ENCODE measurements at places on chromosomes 2 and 18. TPM values are rescaled to one million over a fixed set of nuclear protein-coding genes. Genes with fewer than 3 reads are reported as not detected.

DNA sequence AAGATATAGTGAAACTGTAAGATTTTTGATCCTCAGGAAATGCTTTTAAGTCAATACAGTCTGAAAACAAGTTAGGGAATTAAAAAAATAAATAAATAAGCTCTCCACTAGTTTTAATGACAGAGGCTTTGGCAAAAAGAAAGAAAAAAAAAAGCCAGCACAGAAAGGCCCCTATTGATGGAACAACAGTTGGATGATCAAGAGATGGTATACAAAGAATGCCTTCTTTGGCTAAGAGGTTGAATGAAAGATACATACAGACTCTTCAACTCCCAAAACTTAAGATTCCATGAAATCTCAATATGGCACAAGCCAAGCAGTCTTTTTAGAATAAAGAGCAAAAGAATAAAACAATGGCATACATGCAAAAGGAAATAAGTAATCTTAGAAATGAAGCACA, 64.0 kb upstream of the GALNT5 start:
- no peaks in the 10 kb centered on the region for H3K27me3 ChIP-seq
- DNase-seq: no peak
- H3K27ac ChIP-seq: no peak overlapping the region
- H3K4me1 ChIP-seq: no peaks in the 10 kb centered on the region
- H3K4me3 ChIP-seq: no peak overlapping the region
- H3K36me3 ChIP-seq: no peaks in the 10 kb centered on the region

DNA sequence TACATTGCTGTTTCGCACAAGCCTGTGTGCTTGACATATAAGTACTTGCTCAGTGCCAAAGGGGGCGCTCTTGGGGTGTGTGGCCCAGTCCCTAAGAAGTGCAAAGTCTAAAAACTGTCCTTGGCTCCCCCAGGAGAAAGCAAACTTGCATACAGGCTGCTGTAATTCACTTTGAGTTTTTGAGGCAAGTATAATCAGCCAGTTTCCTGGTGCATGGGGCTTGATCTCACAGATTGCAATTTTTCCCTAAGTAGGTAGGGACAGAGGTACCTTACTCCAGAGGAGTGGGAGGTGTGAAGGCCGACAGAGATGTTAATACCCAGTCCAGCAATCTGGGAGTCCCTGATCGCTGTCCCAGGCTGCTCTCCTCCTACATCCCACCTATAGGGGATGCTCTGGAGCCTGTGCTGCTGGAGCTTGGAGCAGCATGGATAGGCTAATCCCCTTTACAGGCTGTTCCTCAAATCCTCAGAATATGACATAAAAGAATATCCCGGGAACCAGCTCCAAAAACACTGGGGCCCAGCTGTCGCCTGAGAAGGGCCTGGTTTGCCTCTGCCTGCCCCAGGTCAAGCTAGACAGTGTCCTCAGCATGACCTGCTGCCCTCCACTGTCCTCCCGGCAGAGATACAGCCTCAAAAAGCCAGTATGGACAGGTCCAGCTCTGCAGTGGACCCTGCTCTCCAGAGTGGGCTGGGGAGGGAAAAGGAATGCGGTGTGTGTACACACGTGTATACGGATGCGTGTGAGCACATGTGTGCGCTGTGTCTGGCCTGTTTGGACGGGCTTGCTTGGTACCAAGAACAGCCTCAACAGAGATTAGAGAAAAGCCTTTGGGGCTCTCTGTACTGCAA, 136.5 kb upstream of the HAAO start:
- no peak overlapping the region for H3K4me3 ChIP-seq
- H3K4me1 ChIP-seq: peaks cover 93% of the 10 kb centered on the region
- peak; percentile 78 for DNase-seq
- peak overlapping the region; percentile 82 for H3K27ac ChIP-seq

DNA sequence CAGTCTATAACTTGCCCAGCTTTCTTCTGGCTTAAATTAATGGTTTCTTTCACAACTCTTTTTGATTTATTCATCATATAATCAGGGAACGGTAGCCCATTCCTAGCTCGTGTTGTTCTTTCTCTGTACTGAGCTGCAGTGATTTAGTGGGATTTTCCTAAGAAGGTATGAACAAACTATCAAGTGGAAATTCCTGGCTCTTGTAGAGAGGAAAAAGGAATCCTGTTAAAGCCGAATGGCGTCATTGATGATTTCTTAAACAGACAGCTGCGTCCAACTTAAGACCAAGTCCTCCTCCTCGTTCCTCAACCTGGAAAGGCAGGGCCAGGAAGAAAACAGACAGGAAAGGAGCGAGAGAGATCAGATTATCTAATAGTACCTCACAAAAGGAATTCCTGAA, 69.2 kb upstream of the CABLES1 start:
- H3K27me3 ChIP-seq: no peaks in the 10 kb centered on the region
- H3K36me3 ChIP-seq: no peaks in the 10 kb centered on the region
- no peak overlapping the region for H3K27ac ChIP-seq
- DNase-seq: no peak
- H3K4me1 ChIP-seq: no peaks in the 10 kb centered on the region

DNA sequence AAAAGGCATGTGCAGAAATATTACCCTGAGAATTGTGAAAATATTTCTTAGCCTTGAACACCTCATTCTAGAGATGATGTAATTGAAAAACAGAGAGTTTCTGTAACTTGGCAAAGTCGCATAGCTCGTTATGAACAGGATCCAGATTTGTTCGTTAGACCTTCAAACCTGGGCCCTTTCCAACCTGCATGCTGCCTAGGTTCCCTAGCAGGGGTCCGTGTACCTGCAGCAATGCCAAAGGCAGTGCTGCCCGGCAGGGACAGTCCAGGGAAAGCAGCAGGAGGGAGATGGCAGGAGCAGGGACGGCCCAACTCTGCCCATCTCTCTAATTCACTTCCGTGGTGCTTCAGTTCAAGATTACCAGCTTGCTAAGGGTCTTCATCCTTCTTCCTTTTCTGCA, 12.0 kb downstream of the PIEZO2 start:
- H3K27ac ChIP-seq: no peak overlapping the region
- peaks cover 6% of the 10 kb centered on the region for H3K4me1 ChIP-seq
- H3K4me3 ChIP-seq: no peak overlapping the region
- H3K27me3 ChIP-seq: no peaks in the 10 kb centered on the region
- no peaks in the 10 kb centered on the region for H3K36me3 ChIP-seq

DNA sequence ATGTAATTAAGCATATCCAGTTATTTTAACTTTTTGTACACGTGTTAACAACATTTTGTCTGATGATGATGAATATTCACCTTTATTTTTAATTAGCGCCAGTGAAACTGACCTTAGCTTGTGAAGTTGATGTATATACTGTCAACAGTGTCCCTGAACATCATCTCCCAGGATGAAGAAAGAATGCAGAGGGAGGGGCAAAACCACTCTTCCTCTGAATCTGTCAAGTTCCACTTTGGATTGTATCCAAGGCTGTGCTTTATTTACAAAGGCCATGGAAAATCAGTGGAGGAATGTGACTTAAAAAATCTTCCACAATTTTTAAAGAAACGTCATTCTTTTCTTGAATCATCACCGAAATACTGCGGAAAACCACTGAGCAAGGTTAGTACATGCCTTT, 4.5 kb upstream of the RMDN2 start:
- peaks cover 38% of the 10 kb centered on the region for H3K4me1 ChIP-seq
- no peaks in the 10 kb centered on the region for H3K36me3 ChIP-seq
- no peaks in the 10 kb centered on the region for H3K27me3 ChIP-seq
- no peak overlapping the region for H3K4me3 ChIP-seq

DNA sequence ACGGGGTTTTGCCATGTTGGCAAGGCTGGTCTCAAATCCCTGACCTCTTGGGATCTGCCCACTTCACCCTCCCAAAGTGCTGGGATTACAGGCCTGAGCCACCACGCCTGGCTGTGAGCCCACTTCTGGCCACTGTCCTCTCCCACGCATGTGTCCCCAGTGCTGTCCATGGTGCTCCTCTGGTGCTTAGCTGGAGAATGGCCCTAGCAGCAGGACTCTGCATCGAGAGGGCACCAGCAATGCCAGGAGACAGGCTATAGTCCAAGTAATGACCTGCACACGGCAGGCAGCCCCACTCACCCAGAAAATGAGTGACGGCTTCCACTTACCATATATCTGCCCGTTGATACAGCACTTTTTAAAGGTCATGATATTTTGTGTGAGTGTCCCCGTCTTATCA, 66.3 kb upstream of the NARS1 start:
- H3K36me3 ChIP-seq: no peaks in the 10 kb centered on the region
- no peak for DNase-seq
- H3K4me1 ChIP-seq: no peaks in the 10 kb centered on the region
- no peaks in the 10 kb centered on the region for H3K27me3 ChIP-seq
- no peak overlapping the region for H3K4me3 ChIP-seq

- no peak overlapping the region for H3K27ac ChIP-seq
- no peaks in the 10 kb centered on the region for H3K36me3 ChIP-seq
- no peak for DNase-seq
- peaks cover 47% of the 10 kb centered on the region for H3K4me1 ChIP-seq
- H3K4me3 ChIP-seq: no peak overlapping the region
Measured at GRCh38 chr2:217952409-217952808, 50.4 kb downstream of the TNS1 start.

The GDF7 gene
- 0.37 TPM for total RNA-seq

The KLHL41 gene
- 2.0 TPM for total RNA-seq

The STK39 gene
- 35.4 TPM for total RNA-seq

The KLHL14 gene
- total RNA-seq: 0.57 TPM

The PRKD3 gene
- total RNA-seq: 35.9 TPM
